ENCODE measurements at places on chromosomes 12 and 14.

DNA sequence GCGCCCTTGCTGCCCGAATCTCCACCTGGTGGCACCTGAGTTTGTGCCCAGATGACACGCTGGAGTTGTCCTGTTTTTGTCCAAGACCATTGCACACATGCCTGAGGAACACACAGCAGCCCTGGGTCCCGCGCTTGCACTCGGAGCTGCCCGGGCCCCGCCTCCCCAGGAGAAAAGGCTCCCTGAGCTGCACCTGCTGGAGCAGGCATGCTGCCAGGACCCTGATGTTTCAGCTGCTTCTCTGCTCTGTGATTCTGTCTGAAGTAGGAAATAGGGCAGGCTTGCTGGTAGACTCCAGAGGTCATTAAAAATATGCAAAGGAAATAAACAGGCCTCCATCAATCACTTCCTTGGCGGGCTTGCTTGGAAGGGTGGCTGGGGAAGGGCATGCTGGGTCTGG lies 271.6 kb downstream of the CACNA1C start:
- no peak for DNase-seq

DNA sequence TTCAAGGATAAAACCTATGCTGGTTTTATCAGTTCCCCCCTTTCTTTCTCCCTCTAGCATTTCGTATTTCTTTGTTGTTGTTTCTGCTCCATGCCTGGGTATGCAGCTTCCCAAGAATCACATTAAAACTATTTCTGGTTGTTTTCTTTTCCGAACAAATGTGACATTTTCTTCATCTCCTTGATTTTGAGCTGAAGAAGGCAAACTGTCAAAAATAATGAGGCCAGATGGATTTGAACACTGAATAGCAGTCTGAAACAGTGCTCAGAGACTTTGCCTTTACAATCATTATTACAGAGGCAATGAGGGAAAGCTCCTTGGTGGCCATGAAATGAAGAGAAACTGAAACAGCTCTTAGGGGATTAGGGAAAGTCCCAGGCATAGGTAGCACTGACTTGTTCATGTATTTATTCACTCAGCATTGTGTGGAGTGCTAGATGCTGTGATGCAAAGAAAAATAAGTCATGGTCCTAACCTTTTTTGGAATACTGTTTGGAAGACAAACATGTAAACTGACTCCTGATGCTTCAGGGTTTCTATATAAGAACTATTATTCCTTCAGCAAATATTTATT lies 319.5 kb downstream of the FUT8 start:
- DNase-seq: no peak

GRCh38 chr14:34134484-34134883 lies 183.6 kb upstream of the EGLN3 start:
- DNase-seq: no peak

DNA sequence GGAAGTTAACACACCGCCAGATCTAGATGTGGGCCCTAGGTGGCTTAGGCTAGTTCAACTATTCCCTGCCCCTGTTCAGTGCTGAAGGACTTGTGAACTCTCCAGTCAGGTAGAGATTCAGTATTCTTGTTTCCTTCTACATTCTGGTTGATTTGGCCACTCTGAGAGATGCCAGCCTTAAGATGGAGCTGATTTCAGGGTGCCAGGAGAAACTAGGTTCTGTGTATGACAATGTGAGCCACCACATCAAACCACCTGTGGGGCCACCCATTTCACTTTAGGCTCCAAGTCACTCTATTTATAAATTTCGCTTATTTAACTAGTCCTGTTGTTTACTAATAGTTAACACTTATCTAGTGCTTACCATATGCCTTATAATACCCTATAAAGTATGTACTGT lies 26.0 kb downstream of the FRMD6 start:
- DNase-seq: no peak

DNA sequence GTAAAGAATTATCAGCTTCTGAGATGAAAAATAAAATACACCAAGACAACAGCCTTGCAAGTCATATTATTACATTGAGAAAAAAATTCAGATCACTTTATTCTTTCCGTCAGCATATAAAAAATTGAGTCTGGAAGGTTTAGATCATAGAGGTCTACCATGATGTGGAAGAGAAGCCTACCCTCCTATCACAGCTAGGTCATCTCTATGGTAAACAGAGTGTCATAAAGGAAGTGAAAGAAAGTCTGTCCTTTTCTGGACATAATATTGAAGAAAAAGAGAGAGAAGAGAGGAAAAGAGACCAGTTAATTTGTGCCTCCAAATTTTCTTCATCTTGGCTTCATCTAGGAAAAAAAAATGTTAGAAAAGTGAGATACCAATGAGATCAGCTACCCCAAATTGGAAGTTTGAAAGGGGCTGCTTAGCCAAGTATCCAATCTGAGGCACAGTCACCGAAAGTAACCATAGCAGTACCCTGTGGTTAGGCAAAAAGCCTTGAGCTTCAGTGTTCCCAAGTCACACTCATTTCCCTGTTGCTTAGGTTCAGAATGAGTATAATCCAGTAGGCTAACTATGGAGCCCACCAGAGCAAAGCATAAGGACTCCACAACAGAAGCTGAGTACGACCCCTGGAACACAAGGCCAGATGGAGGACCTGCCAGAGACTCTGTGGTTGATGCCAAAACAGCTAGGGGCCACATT lies 38.1 kb downstream of the DUSP6 start:
- DNase-seq: no peak

GRCh38 chr12:69620077-69620476 lies 9.4 kb upstream of the LRRC10 start:
- DNase-seq: no peak

DNA sequence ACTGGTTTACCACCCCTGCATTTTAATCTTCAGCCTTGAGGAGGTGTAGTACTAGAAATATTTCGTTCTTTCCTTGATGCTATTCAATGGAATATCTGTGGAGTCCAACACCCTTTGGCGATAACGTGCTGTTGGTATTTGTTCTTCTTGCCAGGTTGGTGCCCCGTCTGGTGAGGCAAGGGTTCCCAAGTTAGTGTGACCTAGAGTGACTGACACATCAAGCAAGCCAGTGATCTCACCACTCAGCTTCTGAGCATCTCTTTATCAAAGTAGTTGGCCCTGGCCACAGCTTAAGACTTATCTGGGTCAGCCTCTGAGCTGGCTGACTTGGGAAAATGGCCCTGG lies 60.2 kb downstream of the PLXNC1 start:
- no peak for DNase-seq

GRCh38 chr14:69685716-69686115 lies 74.3 kb downstream of the SUSD6 start:
- no peak for DNase-seq

DNA sequence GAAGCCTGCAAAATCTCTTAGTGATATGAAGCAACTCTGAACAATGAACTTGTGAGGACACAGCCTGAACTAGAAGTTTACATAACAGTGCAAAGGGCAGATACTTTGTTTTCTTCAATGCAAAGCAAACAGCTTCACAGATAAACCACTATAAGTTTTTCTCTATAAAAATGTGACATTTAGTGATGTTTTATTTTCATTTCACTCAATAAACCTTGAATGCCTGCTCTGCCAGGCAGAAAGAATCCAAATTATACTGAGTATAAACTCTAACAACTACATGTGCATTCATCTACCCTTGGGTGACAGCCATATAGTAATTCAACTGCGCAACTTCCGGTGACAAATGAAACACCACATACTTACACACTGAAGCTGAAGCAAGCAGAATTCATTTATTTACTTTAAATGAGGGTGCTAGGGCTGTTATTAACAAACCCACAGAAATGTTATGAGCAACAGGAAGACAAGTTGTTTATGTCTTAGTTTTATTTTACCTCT lies 10.3 kb downstream of the DCP1B start:
- no peak for DNase-seq

DNA sequence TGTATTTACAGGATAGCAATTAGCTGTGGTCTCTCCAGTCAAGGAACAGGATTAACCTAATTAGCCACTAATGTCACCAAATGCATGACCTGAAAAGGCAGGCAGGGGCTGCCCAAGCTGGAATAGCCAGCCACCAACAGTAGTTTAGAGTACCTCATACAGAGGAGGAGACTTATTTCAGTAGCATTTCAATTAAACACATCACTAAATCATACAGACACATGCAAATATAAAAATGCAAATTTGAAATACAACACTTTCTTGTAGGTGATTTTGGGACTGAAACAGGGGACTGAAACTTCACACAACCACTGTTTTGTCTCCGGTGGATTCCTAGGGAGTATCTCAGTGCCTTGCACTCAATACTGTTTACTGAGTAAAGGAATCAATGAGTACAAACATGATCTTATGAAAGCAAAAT lies 636 bp upstream of the IFNG-AS1 start:
- no peak for DNase-seq

DNA sequence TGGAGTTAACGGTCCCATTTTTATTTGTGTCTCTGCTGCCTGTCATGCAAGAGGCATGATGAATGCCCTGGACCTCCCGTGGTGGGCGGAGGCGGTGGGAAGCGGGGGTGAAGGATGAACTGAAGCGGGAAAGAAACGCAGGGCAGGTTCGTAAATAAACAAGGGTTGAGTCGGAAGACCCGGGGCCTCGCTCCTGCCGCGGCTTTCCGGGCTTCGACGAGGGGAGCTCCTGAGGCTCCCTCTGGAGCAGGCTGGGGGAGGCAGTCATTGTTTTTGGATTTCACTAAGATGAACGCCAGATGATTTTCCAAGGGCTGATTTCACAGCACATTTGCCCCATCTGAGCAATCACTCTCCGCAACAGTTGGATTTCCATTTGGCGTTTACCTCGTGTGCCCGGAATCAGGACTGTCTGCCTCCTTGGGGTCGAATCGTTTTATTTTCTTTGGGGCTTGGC lies 130.2 kb downstream of the SLC38A6 start:
- no peak for DNase-seq

GRCh38 chr14:102146423-102146822 lies 6.7 kb downstream of the WDR20 start:
- no peak for DNase-seq

- no peak for DNase-seq
Measured at GRCh38 chr14:73783107-73783727, 68.4 kb upstream of the PTGR2 start.

DNA sequence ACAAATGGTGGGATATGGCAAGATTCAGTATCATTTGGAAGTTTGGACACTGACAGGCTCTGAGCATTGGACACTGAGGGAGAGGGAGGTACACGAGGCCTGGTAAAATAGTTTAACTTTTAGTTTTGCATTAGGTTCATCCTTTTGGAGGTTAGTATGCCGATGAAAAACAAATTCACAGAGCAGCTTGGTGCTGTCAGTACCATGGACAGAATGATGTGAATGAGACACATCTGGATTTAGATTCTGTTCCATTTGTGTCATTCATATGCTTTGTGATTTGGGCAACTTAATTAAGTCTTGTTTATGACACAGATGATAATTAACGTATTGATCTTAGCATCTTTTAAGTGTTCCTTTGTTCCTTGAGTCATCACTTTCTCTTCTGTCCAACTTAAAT lies 33.7 kb downstream of the GPHN start:
- no peak for DNase-seq

DNA sequence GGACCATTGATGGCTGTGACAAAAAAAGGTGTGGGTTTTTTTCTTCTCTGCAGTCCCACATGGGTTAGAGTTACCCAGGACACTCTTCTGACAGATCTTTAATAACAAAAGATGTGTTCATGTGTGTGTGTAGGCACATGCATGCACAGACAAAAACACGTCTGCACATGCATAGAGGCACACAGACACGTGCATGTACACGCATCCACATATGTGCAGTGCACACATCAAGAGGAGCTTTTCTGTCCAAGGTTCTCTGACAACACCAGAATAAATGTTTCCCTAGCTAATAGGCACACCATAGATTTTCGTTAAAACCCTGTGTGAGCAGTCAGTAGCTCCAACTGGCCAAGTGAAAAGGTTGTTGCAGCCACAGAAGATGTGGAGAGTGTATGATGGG lies 2.8 kb upstream of the MYL2 start:
- DNase-seq: no peak

GRCh38 chr14:84493779-84494178 lies 1036.2 kb upstream of the FLRT2 start:
- DNase-seq: no peak

GRCh38 chr12:88752183-88752582 lies 171.9 kb upstream of the KITLG start:
- DNase-seq: no peak

DNA sequence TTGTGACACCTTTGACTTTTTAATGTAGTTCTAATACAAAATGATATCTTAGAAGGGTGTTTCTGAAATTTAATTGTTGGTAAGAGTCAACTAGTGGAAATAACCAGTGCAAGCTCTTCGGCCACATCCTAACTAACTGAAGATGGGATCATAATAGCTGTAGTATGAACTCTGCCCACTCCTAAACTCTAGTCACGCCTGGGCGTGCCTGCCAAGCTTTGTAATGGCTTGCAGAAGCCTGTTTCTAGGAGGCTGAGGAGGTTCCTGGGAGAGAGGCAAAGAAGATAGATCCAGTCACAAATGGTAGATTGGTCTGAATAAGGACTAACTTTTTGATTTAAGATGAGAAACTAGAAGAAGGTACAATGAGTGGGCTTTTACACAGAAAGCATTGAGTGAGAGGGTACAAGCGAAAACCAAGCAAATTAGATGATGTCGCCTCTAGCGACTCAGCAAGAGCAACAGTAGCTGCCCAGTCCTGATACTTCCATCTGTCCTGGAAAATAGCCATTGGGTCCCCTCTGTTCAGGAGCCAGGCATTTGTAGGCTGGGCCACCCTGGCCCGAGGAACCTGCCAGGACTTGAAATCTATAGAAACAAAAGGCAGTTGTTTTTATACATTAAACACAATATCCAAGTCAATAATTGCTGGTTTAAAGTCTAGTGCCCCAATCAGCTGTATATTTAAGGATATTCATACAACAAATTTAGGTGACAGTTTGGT lies 148.8 kb downstream of the SLC38A4 start:
- no peak for DNase-seq

GRCh38 chr14:101733211-101733610 lies 28.3 kb upstream of the PPP2R5C start:
- DNase-seq: no peak

GRCh38 chr12:57341275-57341990 lies 89.4 kb downstream of the R3HDM2 start:
- no peak for DNase-seq

GRCh38 chr12:108821407-108822397 lies 35.7 kb downstream of the SSH1 start:
- no peak for DNase-seq

DNA sequence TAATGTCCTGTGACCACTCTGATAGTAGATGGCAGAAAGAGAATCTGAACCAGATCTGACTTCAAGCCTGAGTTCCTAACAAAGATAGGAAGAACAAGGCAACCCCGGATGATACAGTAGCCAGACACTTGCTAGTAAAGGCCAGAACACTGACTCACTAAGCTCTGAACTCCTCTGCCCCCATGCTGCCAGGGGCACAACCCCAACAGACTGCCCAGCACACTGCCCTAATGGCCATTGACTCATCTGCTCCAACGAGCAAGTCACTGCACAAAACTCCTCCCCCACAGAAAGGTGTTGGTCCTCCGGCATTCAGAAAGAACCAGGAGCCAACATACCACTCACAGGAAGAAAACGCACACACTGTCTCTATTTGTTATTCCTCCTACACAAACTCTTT lies 179.6 kb upstream of the NUDT4 start:
- DNase-seq: no peak

- no peak for DNase-seq
Measured at GRCh38 chr12:29429999-29430715, 49.2 kb upstream of the ERGIC2 start.

GRCh38 chr12:3263939-3264922 lies 187.1 kb downstream of the TSPAN9 start:
- no peak for DNase-seq
